ENCODE measurements at places on chromosomes 4 and X.
A peak's percentile ranks its signal among the peaks of the same experiment; 100 is the strongest.

DNA sequence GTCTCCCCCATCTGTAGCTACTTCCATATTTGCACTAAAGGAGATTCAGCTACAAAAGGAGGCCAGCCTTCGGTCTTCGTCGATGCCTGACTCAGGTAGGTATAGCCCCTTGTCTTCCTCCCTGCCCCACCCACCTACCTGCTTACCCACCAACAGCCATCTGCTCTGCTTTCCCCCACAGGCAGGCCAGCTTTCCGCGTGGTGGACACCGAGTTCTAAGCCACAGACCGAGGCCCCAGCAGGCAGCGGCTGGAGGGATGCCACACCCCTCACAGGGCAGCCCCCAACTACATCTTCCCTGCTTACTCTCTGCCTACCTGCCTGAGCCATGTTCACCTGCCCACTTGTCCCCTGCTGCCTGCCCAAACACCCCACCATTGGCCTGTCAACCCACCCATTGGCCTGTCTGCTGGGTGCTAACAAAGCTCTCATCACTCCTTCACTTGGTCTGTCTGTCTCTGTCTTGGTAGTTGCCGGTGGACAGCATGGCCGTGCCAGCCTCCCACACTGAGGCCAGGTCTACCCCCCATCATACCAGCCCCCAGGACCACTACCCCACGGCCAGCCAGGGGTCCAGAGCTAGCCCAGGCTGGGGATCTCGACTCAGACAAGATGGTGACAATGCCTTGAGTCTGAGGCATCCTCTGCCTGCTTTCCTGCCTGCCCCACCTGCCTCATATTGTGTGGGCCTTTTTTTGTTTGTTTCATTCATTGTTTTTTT lies 4.1 kb upstream of the USP11 start:
- DNase-seq = no peak

DNA sequence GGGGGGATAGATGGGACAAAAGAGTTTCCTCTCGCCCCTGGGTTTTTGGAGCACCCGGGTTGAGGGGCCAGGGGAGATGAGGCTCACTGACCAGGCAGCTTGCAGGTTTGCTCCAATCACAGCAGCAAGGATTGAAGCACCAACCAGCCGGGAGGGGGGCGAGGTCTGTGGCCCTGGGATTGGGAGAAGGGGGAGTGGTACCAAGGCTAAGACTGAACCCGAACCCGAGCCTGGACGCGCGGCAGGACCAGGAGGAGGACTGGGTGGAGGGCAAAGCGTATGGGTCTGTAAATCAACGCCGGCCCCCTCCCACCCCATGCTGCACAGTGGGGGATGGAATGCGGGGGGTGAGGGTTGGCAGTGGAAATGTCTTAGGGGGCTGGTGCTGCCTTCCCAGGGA lies 3.5 kb downstream of the SOX3 start:
- no peak for DNase-seq

- no peak for DNase-seq
Observed at GRCh38 chr4:126396703-126397102, 1081.9 kb downstream of the FAT4 start.

DNA sequence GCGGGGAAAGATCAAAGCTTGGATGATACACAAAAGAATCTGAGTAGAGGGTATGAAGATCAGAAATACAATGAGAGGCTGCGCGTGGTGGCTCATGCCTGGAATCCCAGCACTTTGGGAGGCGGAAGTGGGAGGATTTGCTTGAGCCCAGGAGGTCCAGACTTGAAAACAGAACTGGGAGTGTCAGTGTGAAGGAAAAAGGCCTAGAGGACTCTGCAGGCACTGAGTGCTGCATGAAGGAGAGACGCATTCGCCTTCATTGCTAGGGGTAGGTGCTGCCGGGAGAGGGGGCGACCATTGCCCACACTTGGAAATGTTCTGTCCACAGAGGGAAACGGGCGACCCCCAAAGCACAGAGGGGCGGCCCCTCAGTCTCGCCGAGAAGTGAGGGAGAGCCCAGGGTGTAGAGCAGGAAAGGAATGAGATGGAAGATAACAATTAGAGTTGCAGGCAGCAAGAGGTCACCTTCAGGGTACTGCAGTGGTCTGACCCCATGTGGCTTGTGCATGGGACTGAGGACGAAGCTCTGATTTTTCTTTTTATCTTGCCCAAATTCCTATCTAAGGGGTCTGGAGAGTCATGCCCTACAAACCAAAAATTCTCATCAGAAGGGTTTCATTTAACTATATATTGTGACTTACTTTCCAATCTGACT lies 31.8 kb upstream of the ARSD start:
- DNase-seq = no peak

- DNase-seq = no peak
Observed at GRCh38 chr4:160864253-160864652, 1299.5 kb downstream of the FSTL5 start.

DNA sequence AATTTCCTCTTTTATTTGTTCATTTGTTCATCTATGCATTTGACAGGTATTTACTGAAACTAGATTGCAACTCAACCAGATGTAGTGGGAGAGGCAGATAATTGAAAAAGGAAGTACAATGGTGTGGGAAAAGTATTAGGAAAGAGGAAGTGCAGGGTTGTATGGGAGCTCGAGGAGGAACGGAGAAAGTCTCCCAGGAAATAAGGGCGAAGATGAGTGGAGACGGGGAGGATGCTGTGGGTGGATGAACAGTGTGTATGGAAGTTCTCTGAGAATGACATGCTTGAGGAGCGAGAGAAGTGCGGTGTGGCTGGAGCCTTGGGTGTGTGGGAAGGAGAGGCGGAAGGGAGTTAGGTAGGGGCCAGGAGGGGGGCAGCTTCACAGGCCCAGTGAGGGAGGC lies 87.5 kb upstream of the DHX15 start:
- no peak for DNase-seq

- no peak for DNase-seq
Observed at GRCh38 chrX:2572740-2573139, 72.0 kb upstream of the DHRSX start.

DNA sequence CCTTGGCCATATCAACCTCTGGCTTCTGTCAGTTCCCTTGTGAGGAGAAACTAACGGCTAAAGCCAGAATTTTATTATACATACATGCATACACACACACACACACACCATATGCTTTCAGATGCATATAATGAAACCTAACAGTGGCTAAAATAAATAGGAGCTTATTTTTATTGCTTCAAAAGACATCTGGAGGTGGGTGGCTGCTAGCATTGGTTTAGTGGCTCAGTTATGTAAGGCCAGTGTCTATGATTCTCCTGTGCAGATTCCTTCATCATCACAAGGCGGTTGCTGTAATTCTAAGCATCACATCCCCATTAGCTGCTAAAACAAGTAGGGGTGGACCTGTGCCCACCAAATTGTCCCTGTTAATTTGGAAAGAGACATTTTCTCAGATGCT lies 110.8 kb downstream of the MAPK10 start:
- no peak for DNase-seq

GRCh38 chr4:70703619-70704214 lies 15.4 kb downstream of the UTP3 start:
- DNase-seq = no peak

GRCh38 chr4:71558248-71558647 lies 219.4 kb downstream of the SLC4A4 start:
- no peak for DNase-seq

GRCh38 chr4:156252358-156252921 lies 298.8 kb upstream of the CTSO start:
- no peak for DNase-seq

DNA sequence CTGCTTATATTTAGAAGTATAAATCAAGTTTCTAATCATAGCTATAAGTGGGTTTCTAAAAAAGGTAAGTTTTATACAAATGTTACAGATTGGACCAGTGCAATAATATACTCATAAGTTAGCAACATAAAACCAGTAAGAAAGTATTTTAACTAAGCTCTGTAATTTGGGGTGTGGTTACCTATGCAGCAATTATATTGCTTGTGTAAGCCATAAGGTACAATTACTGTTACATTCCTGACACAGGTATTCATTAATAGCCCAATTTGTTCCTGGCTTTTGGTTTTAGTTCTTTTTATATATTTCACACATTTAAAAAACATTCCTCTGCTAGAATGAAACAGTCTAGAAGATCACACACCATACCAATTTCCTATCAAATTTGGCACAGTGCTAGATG lies 115.1 kb downstream of the FRYL start:
- no peak for DNase-seq

DNA sequence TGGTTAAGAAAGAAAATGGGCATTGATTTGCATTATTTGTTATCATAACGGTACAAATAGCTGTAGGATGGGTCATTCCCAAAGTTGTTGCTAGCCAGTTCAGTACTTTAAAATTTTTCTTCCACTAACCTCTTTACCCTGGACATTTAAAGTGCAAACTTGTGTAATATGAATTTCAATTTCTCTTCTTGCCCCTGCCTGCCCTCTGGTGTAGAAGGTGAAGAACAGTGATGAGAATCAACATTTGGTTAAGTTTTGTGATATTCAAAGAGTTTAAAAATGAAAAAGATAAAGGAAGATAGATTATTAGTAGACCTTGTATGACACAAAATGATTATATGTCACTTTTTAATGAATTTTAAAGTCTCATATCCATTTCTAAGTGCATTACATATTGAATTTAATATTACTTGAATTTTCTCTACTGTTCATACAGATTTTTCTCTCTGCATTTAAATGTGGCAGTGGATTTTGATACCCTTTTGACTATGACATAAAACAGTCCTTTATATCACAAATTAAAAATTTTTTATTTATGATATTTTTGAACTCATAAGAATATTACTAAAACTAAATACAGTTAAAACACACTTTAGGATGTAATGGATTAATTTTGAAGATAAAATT lies 337.7 kb downstream of the BMPR1B start:
- no peak for DNase-seq

GRCh38 chr4:2009651-2010233 lies 968 bp upstream of the NELFA start:
- DNase-seq = peak; percentile 50

GRCh38 chrX:97867266-97867665 lies 983.6 kb downstream of the RPA4 start:
- no peak for DNase-seq

- DNase-seq = no peak
Observed at GRCh38 chr4:119207051-119207450, 5.5 kb upstream of the USP53 start.

DNA sequence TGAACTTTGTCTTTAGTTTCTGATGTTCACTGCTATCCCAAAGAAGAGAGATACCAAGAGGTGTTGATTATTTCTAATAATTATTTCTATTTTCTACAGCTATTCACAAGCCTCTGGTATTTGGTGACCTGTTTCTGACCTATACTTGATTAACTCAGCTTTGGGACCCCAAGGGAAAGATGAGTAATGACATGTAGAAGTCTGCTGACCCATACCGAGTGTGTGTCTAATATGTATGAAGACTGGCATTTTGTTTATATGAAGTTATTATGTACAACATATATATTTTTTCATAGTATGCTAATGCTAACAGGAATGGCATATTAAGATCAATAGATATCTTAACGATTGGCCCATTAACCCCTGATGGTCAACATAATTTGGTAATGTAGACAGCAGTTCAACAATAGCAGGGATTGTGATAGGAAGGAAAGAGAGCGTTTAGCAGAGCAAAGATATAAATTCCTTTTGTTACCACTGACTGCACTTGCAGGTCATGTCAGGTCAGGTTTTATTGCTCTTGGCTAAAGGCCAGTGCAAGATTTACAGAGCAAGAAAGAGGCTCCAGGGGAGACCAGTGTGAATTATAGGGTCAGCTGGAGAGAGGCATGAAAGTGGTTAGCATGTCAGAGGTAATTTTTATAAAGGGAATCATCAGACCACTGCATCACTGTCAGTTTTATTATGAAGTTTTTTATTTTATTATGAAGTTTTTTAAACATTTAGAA lies 94.7 kb upstream of the DIPK2B start:
- DNase-seq = no peak

DNA sequence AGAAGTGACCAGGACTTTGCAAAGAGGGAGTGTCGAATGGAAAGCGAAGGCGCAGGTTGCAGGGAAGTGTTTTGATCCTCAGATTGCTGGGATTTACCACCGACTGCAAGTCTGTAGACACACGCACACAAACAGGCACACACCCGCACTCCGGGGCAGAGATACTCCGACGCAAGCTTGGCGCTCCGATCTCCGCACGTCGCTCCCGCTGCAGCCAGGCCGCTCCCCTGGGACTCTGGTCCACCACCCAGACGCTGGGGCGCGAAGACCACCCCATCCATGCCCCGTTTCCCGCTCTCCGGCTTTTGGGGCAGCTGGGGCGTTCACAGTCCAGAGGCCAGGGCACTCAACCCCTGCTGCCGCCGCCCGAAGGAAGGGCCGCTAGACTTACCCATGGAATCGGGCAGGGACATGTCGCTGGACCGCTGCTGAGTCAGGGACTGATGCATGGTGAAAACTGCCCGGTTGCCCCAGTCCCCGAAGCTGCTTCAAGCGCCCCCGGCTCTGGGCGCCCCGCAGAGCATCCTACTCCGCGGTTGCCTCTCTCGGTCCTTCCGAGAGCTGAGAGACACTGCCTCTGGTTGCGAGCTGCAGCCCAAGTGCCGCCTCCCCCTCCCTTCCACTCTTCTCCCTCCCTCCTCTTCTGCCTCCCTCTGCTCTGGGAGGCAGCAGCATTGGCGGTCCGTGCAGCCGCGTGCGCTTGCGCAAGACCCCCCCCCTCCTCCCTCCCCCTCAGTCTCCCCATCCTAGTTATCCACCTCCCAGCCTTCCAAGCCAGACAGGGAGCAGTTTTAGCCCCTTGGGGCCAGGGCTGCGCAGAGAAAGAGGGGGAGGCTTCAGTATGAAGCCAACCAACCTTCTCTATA lies at the start of gene TMEM255A:
TMEM255A (minus strand) TSS at position 601 of the 866 bp plus-strand sequence; CDS start at position 449, 152 bp downstream.
- DNase-seq = no peak

- DNase-seq = no peak
Observed at GRCh38 chrX:97126020-97126419, 242.3 kb downstream of the RPA4 start.

GRCh38 chr4:4755306-4755705 lies 104.2 kb upstream of the MSX1 start:
- no peak for DNase-seq

- DNase-seq = no peak
Observed at GRCh38 chr4:7307394-7308099, 115.2 kb downstream of the SORCS2 start.

GRCh38 chrX:17774053-17774452 lies 36.8 kb downstream of the SCML1 start:
- no peak for DNase-seq

- DNase-seq = no peak
Observed at GRCh38 chr4:159014859-159015258, 88.0 kb upstream of the RAPGEF2 start.

- DNase-seq = no peak
Observed at GRCh38 chrX:456551-457291, 70.0 kb upstream of the PPP2R3B start.

GRCh38 chr4:44186850-44187246 lies 261.8 kb downstream of the KCTD8 start:
- no peak for DNase-seq

- DNase-seq = no peak
Observed at GRCh38 chr4:138911909-138912703, 103.5 kb upstream of the NOCT start.

DNA sequence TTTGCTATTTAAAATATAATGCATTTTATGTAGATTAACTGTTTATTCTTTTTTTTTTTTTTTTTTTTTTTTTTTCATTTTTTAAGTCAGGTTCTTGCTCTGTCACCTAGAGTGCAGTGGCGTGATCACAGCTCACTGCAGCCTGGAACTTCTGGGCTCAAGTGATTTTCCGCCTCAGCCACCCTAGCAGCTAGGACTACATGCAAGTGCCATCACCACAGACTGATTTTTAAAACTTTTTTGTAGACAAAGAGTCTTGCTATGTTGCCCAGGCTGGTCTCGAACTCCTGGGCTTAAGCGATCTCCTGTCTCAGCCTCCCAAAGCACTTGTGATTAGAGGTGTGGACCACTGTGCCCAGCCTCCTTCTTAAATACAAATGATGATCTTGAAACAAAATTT lies 159.9 kb downstream of the CAMK2D start:
- no peak for DNase-seq
